Panc1 (cell line): ENCODE measurements at places on chromosomes 3 and 15. TPM values are rescaled to one million over a fixed set of nuclear protein-coding genes. Genes with fewer than 3 reads are reported as not detected.

The PPP1R14D gene
- total RNA-seq = 0.64 TPM

DNA sequence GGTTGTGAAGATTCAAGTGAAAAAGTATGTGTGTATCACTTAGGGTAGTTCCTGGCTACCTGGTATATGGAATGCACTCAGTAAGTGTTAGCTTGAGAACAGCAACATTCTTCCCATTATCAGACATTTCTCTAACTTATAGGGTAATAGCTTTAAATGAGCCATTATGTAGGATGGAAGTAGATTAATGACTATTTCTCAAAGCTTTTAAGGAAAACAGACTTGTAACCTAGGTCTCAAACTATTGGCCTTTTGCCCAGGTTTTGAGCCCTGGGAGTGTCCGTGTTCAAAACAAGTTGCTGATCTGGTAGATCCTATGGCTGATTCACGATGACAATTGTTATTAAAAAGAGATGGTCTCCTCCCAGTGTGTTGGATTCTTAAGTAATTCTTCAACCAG, 129.1 kb upstream of the UMPS start:
- no peak for DNase-seq

- DNase-seq = no peak
These were observed 287.4 kb upstream of the SLCO3A1 start for GRCh38 chr15:91566141-91566540.

- no peak for DNase-seq
These were observed 114.5 kb upstream of the ZBED2 start for GRCh38 chr3:111709645-111710044.

DNA sequence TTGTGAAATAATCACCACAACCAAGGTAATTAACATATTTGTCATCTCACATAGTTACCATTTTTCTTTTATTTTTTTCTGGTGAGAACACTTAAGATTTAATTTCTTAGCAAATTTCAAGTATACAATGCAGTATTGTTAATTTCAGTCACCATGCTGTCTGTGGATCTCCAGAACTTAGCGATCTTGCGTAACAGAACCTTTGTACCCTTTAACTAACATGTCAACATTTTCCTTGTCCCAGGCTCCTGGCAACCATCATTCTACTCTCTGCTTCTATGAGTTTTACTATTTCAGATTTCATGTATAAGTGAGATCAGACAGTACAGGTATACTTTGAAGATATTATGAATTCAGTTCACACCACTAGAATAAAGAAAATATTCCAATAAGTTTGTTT, 154.4 kb downstream of the KCNAB1 start:
- no peak for DNase-seq

DNA sequence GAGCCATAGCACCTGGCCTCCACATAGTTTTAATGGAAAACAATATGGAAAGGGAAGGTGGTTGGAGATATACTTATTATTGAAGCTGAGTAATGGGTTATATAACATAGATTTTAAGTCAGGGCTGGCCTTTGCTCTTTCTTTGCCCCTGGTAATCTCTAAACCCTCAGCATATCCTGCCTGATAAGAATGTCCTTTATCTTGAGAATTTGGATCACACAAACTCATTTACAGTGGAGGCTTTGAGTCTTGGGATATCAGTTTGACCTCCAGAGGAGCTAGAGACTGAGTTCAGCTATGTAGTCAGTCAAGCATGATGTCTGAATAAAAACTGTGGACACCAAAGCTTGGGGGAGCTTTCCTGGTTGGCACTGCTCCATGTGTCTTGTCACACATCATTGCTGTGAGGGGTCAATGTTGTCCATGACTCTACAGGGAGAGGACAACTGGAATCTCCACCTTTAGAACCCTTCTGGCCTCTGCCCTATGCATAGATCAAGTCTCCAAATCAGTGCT, 9.0 kb upstream of the C3orf33 start:
- no peak for DNase-seq

The ZNF620 gene
- total RNA-seq = 1.3 TPM

The ALS2CL gene
- total RNA-seq = 2.7 TPM

DNA sequence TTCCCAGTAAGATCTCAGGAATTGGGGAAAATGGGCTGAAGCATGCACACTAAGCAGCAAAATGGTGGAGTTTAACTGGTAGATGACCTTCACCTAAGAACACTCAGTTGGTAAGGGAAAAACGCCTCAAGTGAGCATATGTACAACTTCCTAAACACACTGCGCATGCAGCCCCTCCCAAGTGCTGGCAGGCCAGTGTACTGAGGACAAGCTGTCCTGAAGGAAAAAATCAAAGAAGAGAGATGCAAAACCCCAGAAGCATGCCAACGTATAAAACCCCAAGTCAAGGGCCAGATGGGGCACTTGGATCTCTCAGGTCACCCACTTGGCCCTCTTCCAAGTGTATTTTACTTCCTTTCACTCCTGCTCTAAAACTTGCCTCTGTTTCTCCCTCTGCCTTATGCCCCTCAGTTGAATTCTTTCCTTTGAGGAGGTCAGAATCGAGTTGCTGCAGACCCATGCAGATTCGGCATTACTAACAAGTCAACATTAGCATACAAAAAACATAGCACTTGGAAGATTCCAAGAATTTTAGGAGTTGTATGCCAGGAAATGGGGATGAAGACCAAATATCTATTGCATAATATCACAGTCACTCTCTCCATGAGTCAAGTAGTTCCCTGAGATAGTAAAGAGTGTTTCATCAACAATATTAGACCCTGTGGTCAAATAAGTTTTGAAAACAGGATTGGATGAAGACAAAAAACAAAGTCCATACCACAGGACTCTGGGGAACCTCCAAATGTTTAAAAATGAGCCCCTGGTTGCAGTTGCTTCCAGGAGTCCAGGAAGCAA, 10.8 kb upstream of the FYCO1 start:
- DNase-seq = no peak

DNA sequence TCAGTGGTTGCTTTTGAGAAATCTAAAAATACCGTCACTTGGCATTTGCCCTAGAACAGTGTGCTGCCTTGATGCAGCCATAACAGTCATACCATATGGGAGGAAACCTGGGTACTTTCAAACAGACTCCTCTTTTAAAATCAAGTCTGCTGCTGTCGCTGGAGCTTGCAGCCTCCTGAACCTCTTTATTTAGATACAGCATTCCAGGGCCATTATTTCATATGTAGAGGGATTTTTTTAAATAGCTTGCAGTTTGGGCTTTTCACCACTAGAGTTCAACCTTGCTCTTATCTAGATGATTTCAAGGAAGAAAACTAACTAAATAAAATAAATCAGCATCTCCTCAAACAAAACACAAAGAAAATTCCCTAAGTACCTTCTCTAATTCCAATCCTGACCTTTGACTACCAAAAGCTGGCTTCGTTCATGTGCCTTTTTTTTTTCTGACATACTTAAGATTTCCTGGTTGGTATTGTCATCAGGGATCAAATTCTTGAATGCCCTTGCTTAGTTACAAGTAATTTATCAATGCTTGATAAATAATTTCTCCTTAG, 111.6 kb downstream of the KBTBD8 start:
- no peak for DNase-seq

DNA sequence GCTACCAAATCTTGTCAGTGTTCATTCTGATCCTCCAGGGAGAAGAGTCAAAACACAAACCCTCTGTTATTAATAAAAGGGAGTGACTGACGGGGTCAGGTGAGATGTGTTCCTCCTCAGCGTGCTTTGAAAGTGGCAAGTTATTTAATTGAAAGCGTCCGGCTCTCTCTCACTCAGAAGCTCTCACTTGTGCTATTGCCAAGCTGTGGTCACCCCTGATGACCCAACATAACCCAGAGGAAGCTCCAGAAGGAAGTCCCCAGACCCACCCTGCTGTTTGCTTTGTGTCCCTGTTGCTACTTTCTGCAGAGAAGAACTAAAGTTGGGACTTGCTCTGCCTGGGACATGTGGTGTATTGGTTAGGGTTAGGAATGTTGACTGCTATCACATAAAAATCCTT, 235.6 kb downstream of the EDEM1 start:
- no peak for DNase-seq

DNA sequence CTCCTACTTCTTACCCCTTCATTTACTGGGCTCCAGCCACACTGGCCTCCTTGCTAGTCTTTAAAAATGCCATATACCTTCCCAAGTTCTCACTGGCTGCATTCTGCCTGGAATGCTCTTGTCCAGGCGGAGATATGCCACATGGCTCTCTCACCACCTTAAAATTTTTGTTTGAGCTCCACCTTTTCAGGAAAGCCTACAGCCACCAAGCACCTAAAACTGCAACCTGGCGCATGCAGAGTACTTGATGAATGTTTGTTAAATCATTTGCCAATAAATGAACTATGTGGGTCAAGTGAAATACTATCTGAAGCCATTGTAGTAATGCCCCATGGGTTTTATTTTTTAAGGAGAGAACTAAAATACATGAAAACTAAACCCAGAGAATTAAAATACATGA, 54.3 kb downstream of the GLB1 start:
- no peak for DNase-seq
